ENCODE measurements at places on chromosomes 3 and 15.

- no peak for DNase-seq
Measured at GRCh38 chr15:80709542-80709941, 14.4 kb downstream of the ABHD17C start.

- peak; percentile 25 for DNase-seq
Measured at GRCh38 chr3:37200141-37200540, 25.8 kb upstream of the LRRFIP2 start.

- DNase-seq, result no peak
Measured at GRCh38 chr3:4077950-4078349, 225.2 kb upstream of the SETMAR start.

- DNase-seq, result peak; percentile 57
Measured at GRCh38 chr3:106825962-106826605, 551.2 kb upstream of the CCDC54 start.

GRCh38 chr15:25739687-25740121 lies 123.4 kb downstream of the ATP10A start:
- DNase-seq, result peak; percentile 29

- DNase-seq, result peak; percentile 71
Measured at GRCh38 chr3:107240183-107241091, 136.8 kb upstream of the CCDC54 start.

DNA sequence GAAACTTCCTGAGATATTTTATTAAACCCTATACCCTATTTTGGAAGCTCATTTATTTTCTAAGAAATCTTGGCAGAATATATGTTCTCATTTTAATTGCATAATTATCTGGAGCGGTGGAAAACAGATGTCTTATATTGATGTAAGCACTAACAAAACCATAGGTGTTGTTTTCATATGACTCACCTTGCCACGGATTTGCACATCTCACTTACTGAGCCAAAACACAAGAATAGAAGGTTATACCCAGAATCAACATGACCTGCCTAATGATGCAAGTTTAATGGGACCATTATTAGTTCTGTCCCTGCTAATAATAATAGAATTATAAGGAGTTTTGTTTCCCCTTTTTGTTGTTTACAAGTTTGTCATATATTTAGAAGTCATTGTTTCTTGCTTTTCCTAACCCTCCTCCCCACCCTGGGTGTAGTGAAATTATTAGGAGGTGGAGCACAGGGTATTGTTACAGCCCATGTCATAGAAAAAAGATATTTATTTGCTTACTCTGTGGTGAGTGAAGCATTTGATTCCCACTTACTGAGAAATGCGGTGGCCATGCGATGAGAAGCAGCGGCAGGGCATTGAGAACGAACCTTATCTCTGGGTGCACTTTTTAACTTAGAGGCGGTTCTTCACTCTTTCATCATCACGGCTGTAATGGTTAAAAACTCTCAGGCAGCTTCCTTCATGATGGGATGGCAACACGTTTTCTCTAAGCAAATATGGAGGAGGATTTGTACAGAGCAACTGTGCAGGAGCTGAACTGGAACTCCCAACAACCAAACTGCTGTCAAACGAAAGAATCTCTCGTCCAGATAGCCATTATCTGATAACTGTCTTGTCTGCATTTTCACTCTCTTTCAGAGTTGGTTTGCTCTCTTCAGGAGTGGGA lies 521 bp downstream of the IL5RA start:
- no peak for DNase-seq

DNA sequence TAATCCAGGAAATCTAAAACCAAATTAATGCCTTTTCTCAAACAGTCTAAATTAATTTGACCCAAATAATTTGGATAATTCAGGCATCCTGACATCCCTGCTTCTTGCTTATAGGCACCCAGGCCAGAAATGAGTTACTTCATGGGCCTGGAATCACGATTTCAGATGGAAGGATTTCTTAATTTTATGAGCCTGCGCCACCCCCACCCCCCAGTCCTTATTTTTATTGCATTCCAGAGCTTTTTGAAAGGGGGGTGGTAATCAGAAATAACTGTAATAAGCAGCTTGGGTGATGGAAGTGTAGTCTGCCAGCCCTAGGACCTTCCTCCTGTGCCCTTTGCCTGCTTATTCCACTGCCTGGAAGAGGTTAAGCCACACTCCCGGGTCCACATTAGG lies 1.3 kb downstream of the AP2M1 start:
- DNase-seq, result no peak

DNA sequence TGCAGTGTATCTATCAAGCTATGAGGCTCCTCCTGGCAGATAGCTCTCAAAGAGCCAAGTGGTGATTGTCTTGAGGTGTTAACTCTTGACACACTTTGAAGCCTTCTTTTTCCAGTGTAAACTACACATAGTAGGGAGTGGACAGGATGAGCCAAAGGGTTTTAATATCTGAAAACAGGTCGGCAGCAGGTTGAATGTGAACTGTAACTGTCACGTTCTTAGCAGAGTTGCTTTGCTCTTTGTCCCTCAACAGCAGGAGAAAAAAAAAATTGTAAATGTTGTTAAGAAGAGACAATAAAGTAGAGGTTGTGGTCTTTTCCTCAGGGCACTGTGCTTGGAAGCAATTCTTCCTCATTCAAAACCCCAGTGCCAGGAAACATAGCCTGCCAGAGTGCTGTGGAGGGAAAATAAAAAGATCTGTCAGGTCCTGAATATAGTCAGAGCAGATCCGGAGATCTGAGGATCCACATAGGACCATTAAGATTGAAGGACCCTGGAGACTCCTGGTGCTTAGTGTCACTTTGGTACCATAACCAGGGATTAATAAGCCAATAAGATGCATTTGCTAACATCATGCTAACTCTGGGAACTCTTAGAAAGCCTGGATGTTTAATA lies 229.7 kb downstream of the NAALADL2 start:
- DNase-seq, result no peak

- DNase-seq, result peak; percentile 26
Measured at GRCh38 chr3:117671722-117672318, 962.2 kb downstream of the TUSC7 start.

GRCh38 chr3:98788651-98789050 lies 25.5 kb downstream of the ST3GAL6 start:
- no peak for DNase-seq

GRCh38 chr3:182305881-182306665 lies 487.2 kb upstream of the ATP11B start:
- DNase-seq, result no peak

- peak; percentile 71 for DNase-seq
Measured at GRCh38 chr3:76497636-76498035, 542.3 kb upstream of the ROBO2 start.

Measured in ELF-1 (cell line).